Cortex of kidney (tissue), 1 donor: ENCODE measurements at places on chromosomes 2 and 18.

GRCh38 chr2:109271920-109272319 lies 142.9 kb downstream of the SH3RF3 start:
- no peak for DNase-seq

- DNase-seq, result no peak
These were observed 34.9 kb downstream of the MEX3C start for GRCh38 chr18:51162617-51163016.

- DNase-seq, result no peak
These were observed 10.0 kb upstream of the GCA start for GRCh38 chr2:162333968-162334367.

DNA sequence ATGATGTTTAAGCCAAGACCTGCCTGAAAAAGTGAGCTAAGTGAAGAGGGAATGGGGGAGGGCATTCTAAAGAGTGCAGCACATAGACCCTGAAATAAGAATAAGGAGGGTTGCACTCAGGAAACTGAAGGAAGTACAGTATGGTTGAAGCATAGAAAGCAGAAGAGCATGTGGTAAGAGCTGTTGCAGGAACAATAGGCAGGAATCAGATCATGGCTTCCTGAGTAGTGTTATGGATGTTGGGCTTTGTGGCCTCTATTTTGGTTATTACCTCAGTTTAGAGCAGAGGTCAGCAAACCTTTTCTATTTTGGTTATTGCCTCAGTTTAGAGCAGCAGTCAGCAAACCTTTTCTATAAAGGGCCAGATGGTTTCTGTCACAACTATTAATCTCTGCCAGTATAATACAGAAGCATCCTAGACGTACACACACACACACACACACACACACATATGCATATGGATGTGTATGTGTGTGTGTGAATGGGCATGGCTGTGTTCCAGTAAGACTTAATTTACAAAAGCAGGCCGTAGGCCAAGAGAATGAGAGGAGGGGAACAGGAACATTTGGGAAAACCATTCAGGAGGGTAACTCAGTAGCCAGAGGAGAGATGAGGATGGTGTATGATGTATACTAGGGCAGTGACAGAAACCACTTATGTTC lies 91.1 kb upstream of the MYO3B start:
- DNase-seq, result no peak

- no peak for DNase-seq
These were observed 13.4 kb downstream of the NEDD4L start for GRCh38 chr18:58057291-58057965.

GRCh38 chr2:49000695-49001094 lies 153.6 kb downstream of the FSHR start:
- no peak for DNase-seq

GRCh38 chr2:240931319-240931949 lies 25.3 kb downstream of the CROCC2 start:
- no peak for DNase-seq

GRCh38 chr2:6470518-6470917 lies 395.2 kb downstream of the CMPK2 start:
- no peak for DNase-seq
